Neural progenitor cell (in vitro differentiated cells): ENCODE measurements at places on chromosomes 7 and 10.

DNA sequence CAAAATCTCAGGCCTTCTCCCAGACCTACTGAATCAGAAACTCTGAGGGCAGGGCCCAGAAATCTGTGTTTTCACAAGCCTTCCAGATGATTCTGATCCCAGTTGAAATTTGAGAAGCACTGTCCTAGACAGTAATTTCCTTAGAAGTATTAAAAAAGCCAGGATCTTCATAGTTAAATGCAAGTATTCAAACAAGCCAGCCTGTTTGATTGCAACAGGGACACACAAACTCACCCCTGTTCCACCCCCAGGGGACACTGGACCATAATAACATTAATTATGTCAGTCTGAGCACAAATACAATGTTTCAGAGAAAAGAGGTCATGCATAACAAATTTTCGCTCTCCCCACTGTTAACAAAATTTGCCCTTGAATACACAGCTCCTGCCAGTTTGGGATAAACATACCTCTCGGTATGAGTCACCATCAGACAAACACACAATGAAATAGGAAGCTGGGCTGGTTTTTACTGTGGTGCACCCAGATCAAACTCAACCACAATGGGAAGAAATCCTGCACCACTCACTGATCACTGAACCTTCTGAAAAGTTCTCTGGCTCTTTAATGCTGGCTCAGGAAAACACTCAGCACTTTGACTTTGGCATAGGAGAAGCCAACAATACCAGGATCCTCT, 34.3 kb downstream of the ABLIM1 start:
- DNase-seq: no peak
- H3K36me3 ChIP-seq: no peaks in the 10 kb centered on the region
- no peak overlapping the region for H3K27ac ChIP-seq
- no peaks in the 10 kb centered on the region for H3K4me1 ChIP-seq
- H3K4me3 ChIP-seq: no peak overlapping the region

GRCh38 chr7:132336797-132337196, 239.5 kb downstream of the PLXNA4 start:
- no peak overlapping the region for H3K4me3 ChIP-seq
- H3K27ac ChIP-seq: no peak overlapping the region
- no peak for DNase-seq
- no peaks in the 10 kb centered on the region for H3K4me1 ChIP-seq
- no peaks in the 10 kb centered on the region for H3K27me3 ChIP-seq

DNA sequence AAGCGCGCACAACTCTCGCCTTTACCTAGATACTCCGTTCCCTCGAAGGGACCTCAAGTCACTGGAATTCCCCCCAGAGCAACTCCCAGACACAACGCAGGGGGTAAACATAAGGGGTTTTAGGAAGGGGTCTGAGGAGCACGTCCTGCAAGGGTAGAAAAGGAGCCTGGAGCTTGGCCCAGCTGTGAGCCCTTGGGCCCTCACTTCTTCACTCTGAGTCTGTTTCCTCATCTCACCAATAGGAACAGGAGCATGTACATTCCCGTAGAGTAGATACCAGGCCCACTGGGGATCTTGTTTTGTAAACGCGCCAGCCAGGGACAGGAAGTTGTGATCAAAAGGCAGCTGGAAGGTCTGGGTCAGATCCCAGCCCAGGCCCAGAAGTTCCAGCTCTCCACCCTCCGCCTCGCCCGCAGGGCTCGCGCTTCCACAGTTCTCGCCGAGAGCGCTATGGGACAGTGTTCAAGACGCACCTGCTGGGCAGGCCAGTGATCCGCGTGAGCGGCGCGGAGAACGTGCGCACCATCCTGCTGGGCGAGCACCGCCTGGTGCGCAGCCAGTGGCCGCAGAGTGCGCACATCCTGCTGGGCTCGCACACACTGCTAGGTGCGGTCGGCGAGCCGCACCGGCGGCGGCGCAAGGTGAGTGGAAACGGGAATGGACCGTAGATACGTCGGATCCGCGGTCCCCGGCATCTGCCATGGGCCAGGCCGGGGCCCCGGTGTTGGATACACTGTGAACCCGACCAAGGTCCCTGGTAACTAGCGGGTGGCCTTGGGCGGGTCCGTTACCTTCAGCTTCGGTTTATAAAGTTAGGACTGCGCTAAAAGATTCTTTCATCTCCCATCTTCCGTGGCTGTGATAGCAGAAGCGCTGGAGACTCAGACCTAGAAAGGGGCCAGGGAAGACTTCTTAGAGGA, 1.3 kb downstream of the CYP26C1 start:
- H3K4me3 ChIP-seq: no peak overlapping the region
- H3K27me3 ChIP-seq: peaks cover 79% of the 10 kb centered on the region
- peaks cover 3% of the 10 kb centered on the region for H3K4me1 ChIP-seq
- H3K36me3 ChIP-seq: no peaks in the 10 kb centered on the region
- no peak overlapping the region for H3K27ac ChIP-seq

DNA sequence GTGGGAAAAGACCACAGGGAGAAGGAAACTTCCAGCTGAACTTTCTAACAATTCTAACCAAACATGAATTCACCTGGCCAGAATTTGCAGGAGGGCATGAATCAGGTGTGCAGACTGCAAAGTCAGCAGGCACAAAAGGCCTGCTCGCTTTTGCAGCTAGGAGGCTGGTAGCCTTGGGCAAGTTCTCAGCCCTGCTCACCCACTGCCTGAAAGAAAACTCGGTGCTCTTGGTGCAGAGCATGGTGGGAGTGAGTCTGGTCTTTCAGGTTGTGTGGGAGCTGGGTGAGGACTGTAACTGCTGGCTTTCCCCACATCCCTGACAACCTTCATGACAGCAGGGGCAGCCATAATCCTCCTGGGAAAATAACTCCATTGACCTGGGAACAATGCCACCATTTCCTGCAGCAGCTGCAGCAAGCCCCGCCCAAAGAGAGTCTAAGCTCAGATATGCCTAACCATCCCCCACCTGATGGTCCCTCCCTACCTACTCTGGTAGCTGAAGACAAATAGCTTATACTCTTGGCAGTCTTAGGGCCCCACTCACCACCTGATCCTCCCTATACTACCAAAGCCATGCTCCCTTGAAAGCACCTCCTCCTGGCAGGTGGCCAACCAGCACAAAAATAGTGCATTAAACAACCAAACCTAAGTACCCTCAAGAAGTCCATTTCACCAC, 31.6 kb downstream of the ZNF117 start:
- no peak overlapping the region for H3K4me3 ChIP-seq
- no peaks in the 10 kb centered on the region for H3K4me1 ChIP-seq
- H3K36me3 ChIP-seq: no peaks in the 10 kb centered on the region
- H3K27me3 ChIP-seq: no peaks in the 10 kb centered on the region
- peak; percentile 28 for DNase-seq

DNA sequence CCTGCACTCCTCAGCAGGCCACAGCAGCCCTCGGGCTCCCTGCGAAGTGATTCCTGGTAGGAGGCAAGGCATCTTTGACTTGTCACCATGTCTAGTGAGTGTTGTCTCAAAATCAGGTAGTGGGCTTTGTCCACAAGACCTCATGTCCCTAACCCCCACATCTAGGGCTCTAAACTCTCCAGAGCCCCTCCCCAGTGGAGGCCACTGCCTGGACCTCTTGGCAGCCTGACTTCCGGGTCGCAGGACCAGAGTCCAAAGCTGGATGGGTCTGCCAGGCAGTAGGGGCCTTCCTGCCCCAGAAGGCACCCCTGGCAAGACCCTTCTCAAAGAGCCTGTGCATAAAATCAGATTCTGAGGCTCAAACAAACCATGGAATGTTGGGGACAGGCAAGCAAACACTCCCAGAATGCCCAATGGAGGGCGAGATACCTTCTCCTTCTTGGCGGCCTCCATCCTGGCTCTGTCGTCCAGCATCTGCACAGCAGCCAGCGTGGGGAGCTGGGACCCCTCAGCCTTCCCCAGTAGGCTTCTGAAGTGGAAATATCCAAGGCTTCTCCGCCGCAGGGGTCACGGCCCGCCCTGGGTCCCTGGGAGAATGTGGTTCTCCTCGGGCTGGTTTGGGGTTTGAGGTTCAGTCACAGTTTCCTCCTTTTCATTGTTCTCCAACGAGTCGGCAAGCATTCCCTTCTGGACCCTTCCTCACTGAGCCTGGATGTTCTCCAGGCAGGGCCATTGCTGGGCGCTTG, 586 bp downstream of the GCK start:
- DNase-seq: no peak
- H3K36me3 ChIP-seq: no peaks in the 10 kb centered on the region
- no peaks in the 10 kb centered on the region for H3K27me3 ChIP-seq
- H3K4me3 ChIP-seq: no peak overlapping the region
- peaks cover 7% of the 10 kb centered on the region for H3K4me1 ChIP-seq

DNA sequence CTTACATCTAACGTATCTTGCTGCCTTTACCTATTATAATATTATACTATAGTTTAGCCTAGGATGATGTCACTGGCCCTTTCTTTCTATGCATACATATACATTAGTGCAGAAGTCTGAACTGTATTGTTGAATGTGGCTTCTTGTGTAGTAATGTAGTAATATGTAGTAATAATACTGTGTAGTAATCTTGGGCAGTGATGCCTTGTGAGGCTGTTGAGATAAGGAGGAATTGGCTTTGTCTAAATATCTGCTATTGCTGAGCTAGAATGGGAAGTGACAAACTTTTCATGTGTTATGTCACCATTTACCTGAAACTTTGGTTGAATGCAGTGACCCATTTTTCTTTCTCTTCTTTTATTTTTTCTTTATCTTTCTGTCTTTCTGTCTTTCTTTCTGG, 11.0 kb downstream of the GLCCI1 start:
- DNase-seq: no peak
- H3K4me3 ChIP-seq: no peak overlapping the region
- no peak overlapping the region for H3K27ac ChIP-seq
- no peaks in the 10 kb centered on the region for H3K36me3 ChIP-seq
- H3K27me3 ChIP-seq: no peaks in the 10 kb centered on the region

- DNase-seq: no peak
- H3K27me3 ChIP-seq: no peaks in the 10 kb centered on the region
- H3K27ac ChIP-seq: no peak overlapping the region
- no peak overlapping the region for H3K4me3 ChIP-seq
- no peaks in the 10 kb centered on the region for H3K36me3 ChIP-seq
These were observed 301.9 kb downstream of the CDK14 start for GRCh38 chr7:90897961-90898469.

DNA sequence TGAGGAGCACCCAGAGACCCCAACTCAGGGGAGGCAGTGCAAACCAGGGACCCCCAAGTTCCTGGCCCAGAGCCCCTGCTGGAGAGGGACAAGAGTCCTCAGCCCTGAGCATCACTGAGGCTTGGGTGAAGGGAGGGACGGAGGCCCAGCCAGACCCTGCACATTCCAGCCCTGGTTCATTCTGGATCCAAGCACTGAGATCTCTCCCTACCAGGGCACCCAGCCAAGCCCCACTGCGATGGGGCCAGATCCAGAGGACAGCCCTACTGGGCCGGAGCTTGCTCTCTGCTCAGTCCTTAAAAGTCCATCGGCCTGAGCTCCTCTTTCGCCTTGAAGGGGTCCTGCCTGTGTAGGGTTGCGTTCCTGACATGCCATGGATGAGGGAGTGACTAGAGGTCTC, 40.5 kb upstream of the RABGEF1 start:
- no peaks in the 10 kb centered on the region for H3K36me3 ChIP-seq
- peaks cover 7% of the 10 kb centered on the region for H3K4me1 ChIP-seq
- DNase-seq: no peak
- no peak overlapping the region for H3K4me3 ChIP-seq
- peak overlapping the region; percentile 88 for H3K27ac ChIP-seq
- no peaks in the 10 kb centered on the region for H3K27me3 ChIP-seq

DNA sequence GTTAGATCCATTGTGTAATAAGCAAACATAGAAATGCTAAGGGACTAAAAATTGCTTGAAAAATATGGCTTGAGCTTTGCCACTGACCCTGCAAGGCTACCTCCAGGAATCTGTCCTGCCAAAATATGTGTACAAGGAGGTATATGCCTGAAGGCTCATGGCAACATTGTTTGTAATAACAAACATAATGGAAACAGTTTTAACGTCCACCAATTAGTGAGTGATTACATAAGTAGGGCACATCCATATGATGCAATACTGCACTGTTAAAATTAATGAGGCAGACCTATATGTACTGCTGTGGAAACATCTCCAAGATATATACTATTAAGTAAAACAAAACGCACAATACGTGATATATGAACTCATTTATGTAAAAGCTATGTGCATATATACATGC, 13.1 kb upstream of the GOT1 start:
- no peak overlapping the region for H3K27ac ChIP-seq
- H3K4me1 ChIP-seq: no peaks in the 10 kb centered on the region
- H3K36me3 ChIP-seq: no peaks in the 10 kb centered on the region
- H3K27me3 ChIP-seq: no peaks in the 10 kb centered on the region

DNA sequence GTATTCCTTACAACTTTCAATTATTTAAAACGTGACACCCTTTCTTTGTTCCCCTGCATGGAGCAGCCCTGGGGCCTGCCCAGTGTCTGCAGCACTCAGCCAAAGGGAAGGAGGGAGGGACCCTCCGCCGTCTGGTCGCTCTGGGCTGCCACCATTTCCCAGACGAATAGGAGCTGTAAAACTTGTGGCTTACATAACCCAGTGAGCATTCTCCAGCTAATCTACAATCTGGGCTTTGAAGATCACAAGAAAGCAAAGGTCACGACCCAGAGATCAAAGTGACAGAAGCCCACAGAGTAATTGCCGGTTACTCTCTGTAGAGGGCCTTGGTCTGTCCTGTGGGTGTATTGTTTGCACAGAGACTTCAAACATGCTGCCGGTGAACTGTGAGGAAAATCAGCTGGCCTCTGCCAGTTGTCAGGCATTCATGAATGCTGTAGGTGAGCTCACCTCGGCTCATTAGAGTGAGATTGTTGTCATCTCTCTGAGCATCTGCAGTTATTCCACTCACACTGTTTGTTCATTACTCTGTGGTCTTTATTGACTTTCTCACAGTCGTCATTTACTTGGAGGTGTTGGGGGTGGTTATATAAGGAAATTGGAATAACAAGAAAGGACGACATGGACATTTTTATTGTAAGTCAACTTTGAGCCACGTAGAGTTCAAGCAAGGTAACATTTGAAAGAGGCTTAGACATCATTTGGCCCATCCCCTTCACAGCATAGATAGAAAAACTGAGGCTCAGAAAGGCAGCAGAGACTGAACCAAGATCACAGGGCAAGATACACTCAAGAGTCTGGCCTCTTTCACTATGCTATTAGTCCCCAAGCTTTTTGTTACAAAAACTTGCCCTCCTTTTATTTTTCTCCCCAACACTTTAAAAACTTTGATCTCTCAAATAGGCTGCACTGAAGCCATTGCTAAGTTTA, 619.8 kb downstream of the LRMDA start:
- no peak overlapping the region for H3K4me3 ChIP-seq
- H3K27ac ChIP-seq: no peak overlapping the region
- H3K4me1 ChIP-seq: peaks cover 23% of the 10 kb centered on the region
- H3K27me3 ChIP-seq: no peaks in the 10 kb centered on the region
- peak; percentile 84 for DNase-seq
- no peaks in the 10 kb centered on the region for H3K36me3 ChIP-seq

- H3K27ac ChIP-seq: no peak overlapping the region
- H3K4me3 ChIP-seq: no peak overlapping the region
- no peaks in the 10 kb centered on the region for H3K27me3 ChIP-seq
- H3K4me1 ChIP-seq: no peaks in the 10 kb centered on the region
These were observed 54.7 kb downstream of the CHRM2 start for GRCh38 chr7:136923111-136923667.
